ENCODE measurements at places on chromosomes 1 and 21.

DNA sequence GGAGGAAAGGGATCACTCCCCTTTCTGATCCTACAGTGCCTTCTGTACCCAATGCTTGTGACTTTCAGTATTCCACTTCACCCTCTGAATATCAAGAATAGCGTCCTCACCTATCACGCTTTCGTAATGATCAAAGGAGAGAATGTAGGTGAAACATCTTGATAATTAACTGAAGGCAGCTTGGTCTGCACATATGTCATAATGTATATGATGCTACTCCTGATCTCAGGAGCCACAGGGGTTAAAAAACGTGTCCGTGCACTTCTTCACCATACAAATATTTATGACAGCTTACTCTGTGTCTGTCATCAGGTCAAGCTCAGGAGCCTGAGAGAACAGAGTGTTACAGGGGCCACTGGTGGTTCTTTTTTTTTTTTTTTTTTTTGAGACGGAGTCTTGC is 1.2 kb upstream of the PIK3C2B start:
- no peak for DNase-seq

DNA sequence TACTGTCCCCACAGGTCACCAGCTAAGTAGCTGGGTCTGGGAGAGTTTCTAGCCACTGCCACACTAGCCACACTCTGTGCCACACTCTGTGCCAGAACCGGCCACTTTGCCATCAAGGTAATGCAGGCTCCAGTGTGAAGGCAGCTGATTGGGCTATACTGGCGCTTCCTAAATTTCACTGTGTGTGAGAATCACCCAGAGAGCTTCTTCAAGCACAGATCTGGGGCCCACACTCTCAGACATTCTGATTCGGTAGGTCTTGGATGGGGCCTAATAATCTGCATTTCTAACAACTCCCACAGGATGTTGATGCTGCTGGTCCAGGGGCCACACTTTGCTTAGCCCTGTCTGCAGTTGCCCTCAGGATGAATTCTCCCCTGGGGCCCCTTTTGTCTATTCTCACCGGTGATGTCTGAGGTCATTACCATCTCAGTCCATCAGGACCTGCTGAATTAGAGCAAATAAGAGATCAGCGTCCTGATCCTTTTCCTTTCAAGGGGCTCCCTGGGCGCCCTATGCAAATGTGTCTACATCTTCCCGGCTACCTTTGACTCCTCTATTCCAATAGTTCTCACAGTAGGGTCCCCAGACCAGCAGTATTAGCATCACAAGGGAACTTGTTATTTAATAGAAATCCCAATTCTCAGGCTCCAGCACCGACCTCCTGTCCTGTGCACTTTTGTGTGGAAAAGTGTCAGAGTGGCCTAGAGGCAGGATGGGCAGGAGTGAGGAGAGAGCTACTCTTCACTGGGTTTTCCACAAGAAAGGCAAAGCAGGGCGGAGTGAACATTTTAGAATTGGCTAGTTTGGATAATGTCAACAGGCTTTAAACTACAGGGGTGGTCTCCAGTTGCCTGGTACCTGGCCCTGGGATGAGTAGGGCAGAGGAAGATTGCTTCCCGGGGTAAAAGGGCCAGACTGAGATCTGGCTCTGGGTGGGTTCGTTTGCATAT is 24.7 kb upstream of the LRRN2 start:
- no peak for DNase-seq

DNA sequence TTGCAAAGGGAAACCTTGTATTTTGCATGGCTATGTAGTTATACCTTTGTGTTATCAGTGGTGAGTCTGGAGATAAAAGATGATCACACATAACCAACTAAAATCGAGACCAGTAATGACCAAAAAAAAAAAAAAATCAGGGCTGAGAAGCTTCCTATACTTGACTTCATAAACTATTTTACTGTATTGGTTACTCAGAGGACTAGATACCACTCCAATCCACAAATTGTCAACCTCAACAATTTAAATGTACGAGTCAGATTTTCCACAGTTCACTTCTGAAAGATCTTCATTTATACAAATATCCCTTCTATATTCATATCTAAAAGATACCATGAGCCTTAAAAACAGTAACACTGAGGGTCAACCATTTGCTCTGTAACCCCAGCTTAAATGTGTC is 71.7 kb downstream of the NRIP1 start:
- DNase-seq = no peak

- no peak for DNase-seq
Measured at GRCh38 chr1:10624256-10625050, 149.7 kb downstream of the PEX14 start.

DNA sequence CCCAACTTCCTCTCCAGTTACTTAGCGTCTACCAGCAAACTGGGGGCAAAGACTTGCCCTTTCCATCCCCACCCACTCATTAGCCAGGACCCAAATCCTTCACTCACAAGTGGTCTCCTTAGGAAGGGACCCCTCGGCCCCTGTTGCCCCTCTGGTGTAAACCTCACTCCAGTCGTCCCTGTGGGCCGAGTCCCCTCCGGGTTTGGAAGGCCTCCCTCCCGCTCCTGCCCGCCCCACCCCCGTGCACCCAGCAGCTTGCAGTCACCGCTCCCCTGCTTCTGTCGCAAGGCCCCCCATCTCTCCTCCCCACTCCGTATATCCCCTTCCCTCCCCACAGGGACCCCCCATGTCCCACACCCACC is 1.2 kb downstream of the EFHD2 start:
- DNase-seq = no peak

- no peak for DNase-seq
Measured at GRCh38 chr1:220711056-220711809, 21.1 kb downstream of the C1orf115 start.

DNA sequence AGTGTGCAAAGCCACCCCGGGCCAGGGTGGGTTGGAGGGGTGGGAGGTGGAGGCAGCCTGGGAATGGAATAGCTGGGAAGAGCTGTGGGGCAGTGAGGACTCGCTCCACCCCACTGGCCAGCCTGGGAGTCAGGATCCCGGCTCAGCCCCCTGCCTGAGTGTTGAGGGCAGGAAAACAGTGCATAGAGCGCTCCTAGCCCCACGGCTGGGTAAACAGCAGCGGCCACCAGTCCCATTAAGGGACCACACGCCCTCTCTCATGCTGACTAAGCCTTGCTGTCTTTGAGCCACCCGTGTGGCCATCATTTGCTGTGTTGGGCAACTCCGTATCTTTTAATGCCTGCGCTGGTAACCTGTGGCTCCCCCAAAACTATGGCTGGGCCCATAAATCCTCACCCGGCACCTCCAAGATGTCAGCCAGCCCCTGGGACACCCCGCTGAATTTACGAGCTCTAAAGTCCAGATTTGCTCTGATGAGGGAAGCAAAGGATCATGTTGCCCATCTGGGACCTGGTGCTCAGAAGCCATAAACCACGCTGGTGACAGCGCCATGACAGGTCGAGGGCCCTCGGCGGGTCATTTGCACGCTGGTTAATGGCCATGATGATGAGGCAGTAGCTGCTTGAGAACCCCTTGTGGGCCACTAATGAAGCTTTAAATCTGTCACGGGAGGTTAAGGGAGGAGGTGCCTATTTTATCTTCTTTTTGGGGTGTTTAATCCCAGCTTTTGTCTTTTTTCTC is 34.9 kb downstream of the SYF2 start:
- DNase-seq = no peak

- DNase-seq = no peak
Measured at GRCh38 chr1:93577536-93578432, 103.9 kb downstream of the BCAR3 start.

DNA sequence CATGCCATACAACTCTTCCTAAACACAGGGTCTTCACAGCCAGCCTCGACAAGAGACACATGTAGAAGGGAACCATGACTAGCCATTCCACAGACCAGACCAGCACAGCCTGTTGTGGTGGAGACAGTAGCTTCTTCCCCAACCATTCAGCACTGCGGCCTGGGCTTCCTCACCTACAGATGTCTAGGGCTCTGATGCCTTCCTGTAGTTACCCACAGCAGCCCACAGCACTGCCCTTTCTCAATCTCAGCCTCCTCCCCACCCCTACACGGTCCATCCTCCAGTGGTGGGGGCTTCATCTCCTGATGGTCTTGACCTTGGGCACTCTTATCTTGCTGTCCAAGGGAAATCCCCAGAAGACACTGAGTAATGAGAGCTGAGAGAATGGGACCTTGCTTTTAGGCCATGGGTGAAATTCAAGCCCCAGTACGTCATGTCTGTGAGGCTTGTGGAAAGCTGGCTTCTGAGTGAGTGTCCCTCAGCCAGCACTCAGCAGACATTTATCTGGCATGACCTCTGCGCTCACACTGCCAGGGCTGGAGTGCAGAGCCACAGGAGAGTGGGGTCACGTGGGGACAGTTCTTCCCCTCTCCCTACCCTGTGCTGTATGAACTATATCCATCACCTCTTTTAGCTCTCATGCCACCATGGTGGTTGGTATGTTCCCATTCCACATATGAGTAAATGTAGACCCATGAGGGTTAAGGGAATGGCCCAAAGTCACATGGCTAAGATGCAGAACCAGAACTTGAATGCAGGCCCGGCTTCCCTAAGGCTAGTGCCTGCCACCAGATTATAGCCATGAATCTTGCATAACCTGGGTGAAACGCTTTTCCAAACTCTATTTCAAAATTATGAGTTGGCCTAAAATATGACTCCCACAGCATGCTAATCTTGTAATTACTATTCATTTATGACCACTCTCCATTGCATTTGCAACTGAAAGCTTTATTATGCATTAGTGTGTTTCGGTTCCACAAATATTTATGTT is 104.7 kb downstream of the HIVEP3 start:
- no peak for DNase-seq

DNA sequence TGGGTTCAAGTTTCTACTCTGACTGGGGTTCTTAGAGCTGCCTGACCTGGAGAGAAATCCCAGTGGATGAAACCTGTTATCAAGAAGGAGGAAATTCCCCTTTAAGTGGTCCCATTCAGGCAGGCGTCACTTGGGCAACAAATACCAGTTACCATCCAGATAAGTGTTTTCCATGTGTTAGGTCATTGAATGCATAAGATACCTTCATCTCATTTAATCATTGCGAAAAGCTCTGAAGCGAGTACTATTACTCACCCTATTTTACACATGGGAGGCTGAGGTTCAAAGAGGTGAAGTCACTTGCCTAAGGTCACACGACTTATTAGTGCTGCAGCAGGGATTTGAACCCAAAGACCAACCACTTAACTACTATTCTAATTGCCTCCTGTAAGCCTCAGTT is 45.5 kb upstream of the RPL11 start:
- no peak for DNase-seq

- DNase-seq = no peak
Measured at GRCh38 chr1:205199090-205199930, 12.2 kb downstream of the DSTYK start.

GRCh38 chr21:33434770-33435360 is 31.7 kb downstream of the IFNGR2 start:
- DNase-seq = peak; percentile 38

DNA sequence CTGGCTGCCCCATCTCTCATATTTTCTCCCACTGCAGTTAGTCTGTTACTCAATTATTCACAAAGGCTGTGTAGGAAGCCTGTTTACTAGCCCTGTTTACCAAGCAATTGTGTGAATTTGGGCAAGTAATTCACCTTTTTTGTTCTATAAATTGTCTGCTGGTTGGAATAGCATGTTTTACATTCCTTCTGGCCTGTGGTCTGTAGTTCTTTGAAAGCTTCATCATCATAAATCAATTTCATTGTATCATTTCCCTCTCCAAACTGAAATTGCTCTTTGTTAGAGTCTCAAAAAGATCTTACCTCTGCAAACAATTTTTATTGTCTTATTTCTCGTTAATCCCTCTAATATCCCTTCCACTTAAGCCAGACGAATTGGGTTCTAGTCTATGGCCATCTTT is 1059.5 kb upstream of the ADGRL4 start:
- DNase-seq = no peak

DNA sequence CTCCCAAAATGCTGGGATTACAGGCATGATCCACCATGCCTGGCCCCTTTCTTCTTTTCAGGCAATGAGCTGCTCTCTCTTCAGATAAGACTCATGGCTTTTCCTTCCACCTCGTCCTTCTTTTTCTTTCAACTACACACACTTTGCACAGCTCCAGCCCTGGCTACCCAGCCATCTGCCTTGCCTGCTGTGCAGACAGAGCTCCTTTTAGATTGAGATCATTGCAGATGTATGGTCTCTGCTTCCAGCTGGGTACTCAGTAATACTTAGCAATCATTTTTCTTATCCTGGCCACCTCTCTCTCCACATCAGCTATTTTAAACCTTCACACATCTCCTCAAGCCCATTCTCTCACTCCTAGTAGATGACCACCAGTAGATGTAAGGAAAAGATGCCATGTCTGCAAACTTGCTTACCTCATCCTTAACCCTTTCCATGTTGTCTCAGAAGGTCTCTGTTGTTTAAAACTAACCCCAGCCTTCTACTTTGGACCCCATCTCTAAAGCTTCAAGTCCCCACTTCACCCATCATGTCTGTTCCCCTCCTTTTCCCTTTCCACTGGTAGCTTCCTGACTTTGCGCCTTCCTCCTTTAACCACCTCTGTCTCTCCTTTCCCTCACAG is 7.3 kb downstream of the RAB4A start:
- DNase-seq = no peak

GRCh38 chr21:30329203-30329875 is 8.2 kb downstream of the KRTAP27-1 start:
- no peak for DNase-seq

DNA sequence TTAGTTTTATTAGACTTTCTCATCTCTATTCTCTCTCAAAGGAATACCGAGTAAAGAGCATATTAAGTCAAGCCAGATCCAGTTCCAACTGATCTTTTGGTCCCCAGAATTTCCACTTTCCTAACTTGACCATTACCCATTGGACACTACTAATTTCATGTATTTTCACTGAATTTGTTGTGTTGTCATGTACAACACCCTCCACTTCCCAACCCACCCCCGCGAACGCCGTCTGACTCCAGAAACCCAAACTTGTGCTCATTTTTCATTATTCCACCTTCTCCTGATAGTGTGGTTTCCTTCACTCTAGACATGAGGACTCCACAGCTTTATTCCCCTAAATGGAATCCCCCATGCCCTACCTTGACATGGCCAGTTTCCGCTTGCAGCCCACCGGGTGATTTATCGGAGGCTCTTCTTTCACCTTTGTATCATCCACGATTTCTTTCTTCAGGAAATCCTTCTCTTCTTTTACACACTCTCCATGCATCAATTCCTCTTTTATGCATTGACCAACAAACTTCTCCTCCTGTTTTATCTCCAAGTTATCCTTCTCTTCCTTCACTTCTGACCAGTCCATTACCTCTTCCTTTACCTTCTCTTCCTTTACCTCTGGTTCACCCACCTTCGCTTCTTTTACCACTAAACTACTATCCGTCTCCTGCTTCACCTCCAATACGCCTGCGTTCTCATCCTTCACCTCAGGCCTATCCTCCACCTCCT is 805 bp downstream of the ZNHIT6 start:
- DNase-seq = no peak

GRCh38 chr1:206693592-206693991 is 8.9 kb downstream of the MAPKAPK2 start:
- DNase-seq = no peak

- DNase-seq = no peak
Measured at GRCh38 chr1:200172311-200172710, 144.8 kb downstream of the NR5A2 start.
